ENCODE measurements at places on chromosomes 3 and 15. TPM values are rescaled to one million over a fixed set of nuclear protein-coding genes. Genes with fewer than 3 reads are reported as not detected.

The MITF gene
- total RNA-seq, result 2.1 TPM

The CCR5 gene
- 5.4 TPM for total RNA-seq

The CD96 gene
- total RNA-seq, result 117 TPM

The FES gene
- 27.9 TPM for total RNA-seq

The GPR27 gene
- 5.1 TPM for total RNA-seq

The CEMIP gene
- total RNA-seq, result 0.21 TPM

The P2RY14 gene
- 2.3 TPM for total RNA-seq

The SEMA3G gene
- 0.31 TPM for total RNA-seq

The ALDH1A3 gene
- total RNA-seq, result 0.10 TPM

The MRPL47 gene
- total RNA-seq, result 16.9 TPM

The IL16 gene
- total RNA-seq, result 89.8 TPM

The AGBL1 gene
- under 0.01 TPM for total RNA-seq

The P3H2 gene
- total RNA-seq, result 0.84 TPM

The PLSCR2 gene
- not detected for total RNA-seq

The CISH gene
- 1.2 TPM for total RNA-seq

The ZNF774 gene
- total RNA-seq, result under 0.01 TPM

The GOLGA6L2 gene
- not detected for total RNA-seq
